Activated effector memory CD4-positive, alpha-beta T cell treated with Interleukin-2 at 50 U/mL for 16 hours (primary cell): ENCODE measurements at places on chromosomes 5 and 9.

- no peak for DNase-seq
Measured at GRCh38 chr5:104643320-104643719, 1080.7 kb upstream of the NUDT12 start.

DNA sequence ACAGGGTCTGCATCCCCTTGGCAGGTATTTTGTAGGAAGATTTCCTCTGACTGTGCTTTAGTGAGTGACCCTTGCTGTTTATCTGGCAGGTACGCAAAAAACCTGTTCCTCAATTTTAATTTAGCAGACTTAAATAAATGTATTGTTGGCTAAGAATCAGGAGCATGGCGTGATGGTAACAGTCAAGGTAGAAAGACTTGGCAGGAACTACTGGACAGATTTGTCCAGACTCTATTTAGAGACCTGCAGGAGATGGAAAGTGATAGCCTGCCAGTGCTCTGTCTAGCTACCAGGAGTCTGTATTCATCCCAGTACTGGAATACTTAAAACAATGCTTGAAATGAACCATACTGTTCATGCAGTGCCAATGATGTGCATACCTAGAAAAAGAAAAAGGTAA lies 78.8 kb upstream of the MAST4 start:
- DNase-seq: no peak

DNA sequence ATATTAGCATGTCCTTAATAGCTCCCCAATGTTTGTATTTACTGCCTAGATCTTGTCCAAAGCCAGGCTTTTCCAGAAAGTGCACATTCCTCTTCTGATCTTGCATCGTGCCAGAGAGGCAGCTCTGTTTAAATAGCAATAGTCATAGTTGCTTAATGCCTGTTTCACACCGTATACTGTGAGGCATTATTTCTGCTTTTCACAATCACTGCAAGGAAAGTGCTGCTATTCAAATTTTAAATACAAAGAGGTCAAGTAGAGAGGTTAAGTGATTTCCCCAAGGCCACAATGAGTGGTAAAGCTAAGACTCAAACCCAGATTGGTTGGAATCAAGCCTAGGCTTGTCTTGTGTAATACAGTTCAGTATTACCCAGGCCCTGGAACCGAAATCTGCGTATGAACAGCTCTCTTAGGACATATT lies 153.6 kb downstream of the SNX18 start:
- no peak for DNase-seq

DNA sequence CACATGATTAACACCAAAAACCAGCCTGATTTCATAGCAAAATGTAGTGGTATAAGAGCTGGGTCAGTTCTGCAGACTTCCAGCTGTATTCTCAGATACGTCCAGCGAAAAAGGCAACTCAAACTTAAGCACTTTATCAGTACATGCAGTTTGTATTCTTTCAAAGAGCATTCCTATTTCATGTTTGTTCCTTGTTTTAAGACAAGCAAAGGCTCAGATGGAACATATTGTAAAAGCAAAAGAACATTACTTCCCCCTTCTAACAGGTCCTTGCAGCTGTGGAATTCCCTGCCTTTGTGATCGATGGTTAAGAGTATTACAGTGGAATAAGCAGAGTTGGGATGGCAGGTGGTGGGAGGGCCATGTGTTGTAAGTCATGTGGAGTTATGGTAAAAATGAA lies 86.3 kb upstream of the GRHPR start:
- no peak for DNase-seq

- no peak for DNase-seq
Measured at GRCh38 chr5:122694884-122695283, 80.0 kb upstream of the SNX2 start.

- no peak for DNase-seq
Measured at GRCh38 chr5:78626009-78626571, 22.5 kb downstream of the LHFPL2 start.

GRCh38 chr5:164972973-164973372 lies 1467.6 kb downstream of the MAT2B start:
- DNase-seq: no peak

DNA sequence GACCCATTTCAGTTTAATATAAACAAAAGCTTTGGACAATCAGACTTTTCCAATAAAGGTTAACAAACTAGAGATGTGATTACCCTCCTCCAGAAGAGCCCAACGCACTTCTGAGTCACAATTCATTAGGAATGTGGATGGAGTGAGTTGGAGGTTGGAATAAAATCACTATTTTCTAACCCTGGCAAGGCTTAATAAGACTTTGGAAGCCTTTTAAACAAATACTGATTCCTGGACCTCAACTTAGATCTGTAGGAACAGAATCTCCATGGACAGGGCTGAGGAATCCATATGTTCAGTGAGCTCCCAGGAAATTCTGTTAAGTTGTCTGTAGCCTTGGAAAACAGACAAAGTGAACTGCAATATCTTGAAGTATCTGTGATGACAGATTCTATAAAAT lies 233.5 kb upstream of the ELL2 start:
- no peak for DNase-seq

DNA sequence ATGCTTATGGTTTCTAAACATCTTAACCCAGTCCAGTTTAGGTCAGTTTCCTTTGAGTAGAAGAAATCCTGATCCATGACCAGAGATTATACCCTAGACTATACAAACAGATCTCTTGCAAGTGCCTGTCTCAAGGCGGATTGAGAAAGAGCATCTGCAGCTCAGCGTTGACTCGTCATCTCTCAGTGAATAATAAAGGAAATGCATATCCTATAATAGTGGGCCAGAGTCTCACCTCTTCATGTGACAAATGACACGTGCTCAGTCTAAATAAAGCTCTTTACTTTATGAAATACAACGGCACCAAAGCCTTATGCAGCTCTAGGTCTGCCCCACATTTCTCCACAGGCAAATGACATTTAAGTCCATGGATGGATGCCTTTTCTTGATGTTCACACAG lies 179.4 kb upstream of the NR3C1 start:
- DNase-seq: no peak

GRCh38 chr5:116370149-116370548 lies 204.5 kb downstream of the SEMA6A start:
- no peak for DNase-seq

DNA sequence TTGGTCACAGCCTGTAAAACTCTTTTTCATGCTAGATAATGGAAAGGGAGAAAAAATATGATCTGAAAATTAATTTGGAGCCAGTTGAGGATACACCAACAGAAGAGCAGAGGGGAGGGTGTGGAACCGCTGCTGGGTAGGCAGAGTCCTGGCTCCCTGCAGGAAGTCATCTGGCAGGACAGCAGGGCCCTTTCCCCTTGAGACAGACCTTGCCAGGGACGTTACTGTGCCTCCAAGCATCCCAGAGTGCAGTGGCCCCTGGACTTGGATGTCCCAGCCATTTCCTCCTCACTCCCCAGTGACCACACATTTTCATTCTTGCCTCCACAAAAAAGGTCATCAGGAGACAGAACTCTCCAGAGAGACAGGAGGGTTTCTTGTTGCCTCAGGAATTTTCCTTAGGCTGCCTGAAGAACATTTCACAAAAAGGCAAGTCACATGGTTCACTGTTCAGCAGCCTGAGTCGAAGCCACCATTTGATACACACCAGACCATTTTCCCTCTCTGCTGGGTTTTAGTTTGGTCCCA lies 5.9 kb downstream of the TRPM3 start:
- no peak for DNase-seq

DNA sequence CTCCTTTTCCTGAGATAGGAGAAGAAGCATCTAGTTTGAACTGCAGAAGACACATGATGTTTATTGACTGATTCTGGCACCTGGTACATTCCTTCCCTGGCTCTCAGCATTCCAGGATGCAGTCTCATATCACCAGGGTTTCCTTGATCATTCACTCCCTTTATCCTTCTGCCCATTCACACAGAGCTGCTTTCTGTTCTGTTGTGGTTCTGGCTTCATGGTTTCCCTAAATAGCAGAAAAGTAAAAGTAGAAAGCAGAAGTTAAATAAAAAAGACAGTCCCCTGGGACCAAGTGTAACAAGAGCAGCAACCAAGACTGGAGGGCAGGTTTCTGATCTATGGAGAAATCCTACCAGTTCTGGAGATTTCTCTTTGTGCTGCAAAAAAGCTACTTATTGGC lies 3.2 kb downstream of the IFNA8 start:
- DNase-seq: no peak

DNA sequence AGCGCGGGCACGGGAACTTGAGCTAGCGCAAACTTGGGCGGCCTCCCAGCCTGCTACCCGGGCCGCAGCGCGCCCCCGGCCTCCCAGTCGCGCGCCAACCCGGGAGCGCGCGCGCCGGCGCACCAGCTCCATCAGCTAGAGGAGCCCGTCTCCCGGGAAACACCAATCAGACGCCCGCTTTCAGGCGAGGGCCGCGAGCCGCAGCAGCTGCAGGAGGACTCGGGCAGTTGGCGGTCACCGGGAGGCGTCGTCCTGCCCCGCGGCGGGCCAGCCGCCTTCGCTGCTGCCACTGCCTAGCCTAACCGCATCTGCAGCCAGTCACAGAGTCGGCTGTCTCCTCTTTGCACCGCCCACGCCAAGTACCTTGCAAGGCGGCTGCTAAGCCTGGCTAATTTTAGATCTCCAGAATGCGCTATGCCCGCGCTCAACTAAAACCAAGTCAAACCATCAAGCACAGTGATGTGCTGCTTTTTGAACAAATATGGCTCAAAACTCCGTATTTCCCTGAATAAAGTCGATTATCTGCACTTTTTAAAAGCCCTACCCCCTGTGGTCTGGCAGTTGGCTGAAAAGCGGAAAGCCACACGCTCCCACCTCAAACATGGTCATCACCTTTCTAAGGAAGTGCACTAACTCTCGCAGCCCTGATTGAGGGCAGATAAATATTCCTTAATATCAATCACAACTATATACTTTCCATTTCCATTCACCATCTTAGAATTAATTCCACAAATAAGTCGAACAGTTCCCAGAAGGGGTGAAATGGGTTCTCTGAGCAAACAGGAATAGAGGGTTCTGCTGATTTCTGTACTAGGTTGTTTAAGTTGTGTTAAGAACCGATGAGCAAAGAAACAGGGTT lies 221.8 kb downstream of the MEF2C start:
- no peak for DNase-seq

- DNase-seq: no peak
Measured at GRCh38 chr9:34124926-34125325, 1.6 kb downstream of the DCAF12 start.

DNA sequence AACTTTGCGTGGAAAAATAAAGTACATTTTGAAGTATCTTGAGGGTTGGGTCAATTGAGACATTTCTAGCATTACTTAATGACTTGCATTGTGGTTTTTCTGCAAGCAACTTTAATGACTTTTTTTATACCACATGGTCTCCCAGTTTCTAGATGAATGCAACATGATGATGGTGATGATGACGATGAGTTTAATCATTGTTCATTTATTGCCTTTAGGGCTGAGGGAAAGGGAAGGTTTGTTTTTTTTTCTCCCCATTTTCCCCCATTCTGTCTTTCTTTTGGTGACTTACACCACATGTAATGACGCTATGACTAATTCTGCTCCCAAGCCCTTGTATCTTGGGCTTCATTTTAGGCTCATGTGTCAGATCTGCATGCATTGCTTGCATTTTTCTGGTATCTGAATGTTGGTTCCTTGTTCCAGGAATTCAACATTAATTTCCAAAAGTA lies 57.7 kb upstream of the NXNL2 start:
- DNase-seq: no peak

DNA sequence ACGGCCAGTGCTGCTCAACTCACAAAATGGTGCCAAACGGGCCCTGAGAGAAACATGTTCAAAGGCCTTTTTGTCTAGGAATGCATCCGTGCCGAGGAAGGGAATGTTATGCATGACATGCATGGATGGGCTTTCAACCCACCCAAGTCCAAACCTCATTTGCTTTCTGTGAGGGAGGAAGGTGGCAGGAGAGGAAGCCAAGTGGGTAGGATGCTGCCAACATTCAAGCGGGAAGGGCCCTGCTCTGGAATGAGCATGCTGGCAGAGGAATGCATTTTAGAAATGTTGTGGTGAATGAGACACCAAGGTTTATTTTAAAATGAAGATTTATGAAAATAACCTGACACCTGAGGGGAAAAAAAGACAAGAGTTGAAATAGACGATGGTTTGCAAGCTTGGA lies 479.1 kb downstream of the CCDC171 start:
- no peak for DNase-seq

DNA sequence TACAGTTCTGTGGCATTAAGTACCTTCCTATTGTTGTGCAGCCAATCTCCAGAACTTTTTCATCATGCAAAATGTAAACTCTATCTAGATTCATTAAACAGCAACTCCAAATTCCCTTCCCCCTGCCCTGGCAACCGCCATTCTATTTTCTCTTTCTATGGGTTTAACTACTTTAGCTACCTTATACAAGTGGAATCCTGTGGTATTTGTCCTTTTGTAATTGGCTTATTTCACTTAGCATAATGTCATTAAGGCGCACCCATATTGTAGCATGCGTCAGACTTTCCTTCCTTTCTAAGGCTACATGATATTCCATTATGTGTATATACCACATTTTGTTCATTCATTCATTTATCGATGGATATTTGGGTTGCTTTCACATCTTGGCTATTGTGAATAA lies 142.4 kb downstream of the CAAP1 start:
- DNase-seq: no peak

- DNase-seq: no peak
Measured at GRCh38 chr5:172399336-172399735, 55.0 kb downstream of the SH3PXD2B start.
